ENCODE measurements at places on chromosomes 12 and 14.

- no peak for DNase-seq
These were observed 49.8 kb downstream of the PAPLN start for GRCh38 chr14:73287071-73287470.

GRCh38 chr12:85350356-85350755 is 70.3 kb downstream of the ALX1 start:
- no peak for DNase-seq

GRCh38 chr12:11539156-11539555 is 110.3 kb upstream of the ETV6 start:
- DNase-seq = no peak

DNA sequence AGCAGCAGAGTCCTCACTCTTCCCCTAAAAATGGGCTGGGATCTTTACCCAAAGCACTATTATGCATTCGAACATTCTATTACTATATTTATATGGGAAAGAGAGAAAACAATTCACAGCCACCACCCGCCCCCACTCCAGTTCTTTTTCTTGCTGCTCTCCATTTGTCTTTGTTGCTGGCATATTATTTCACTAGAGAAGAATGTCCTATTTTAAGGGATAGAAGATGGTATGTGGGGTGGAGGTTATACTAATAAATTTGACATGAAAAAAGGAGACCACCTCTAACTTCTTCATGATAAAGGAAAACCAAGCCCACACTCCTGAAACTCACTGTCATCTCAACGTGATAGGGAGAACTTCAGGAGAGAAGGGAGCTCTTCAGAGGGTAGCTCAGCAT is 28.5 kb upstream of the NTF3 start:
- DNase-seq = no peak

DNA sequence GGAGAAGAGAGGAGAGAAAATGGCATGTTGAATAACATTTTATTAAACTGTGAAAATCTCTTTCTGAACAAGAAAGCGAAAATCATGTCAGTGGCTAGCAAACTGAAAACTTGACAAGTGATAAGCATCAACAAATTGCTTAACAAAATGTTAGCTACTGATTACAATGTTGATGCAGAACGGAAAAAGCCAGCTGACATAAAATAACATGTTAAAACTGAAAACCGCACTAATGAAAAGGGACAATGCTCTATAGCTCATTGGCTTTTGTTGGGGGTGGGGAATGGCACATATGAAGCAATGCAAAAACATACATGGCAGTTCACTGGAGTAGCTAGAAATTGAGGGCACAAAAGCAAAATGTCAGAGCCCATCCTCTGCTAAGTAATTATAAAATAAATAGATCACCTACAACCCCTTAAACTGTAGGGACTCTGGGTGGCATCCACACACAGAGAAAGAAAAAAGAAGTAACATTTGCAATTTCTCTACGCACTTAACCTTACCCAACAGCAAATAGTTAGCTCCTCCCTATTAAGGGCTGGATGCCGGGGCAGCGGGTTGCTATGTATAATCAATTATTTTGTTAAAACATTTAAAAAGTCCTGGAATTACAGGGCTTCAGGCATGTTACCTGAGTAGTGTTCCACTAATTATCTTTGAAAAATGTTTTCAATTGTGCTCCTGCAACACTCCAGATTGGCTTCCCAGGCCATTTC is 129.2 kb upstream of the USP15 start:
- no peak for DNase-seq

- DNase-seq = no peak
These were observed 84.6 kb upstream of the GRIN2B start for GRCh38 chr12:14066021-14066420.

GRCh38 chr14:49206828-49207227 is 379.4 kb downstream of the RPS29 start:
- DNase-seq = no peak

DNA sequence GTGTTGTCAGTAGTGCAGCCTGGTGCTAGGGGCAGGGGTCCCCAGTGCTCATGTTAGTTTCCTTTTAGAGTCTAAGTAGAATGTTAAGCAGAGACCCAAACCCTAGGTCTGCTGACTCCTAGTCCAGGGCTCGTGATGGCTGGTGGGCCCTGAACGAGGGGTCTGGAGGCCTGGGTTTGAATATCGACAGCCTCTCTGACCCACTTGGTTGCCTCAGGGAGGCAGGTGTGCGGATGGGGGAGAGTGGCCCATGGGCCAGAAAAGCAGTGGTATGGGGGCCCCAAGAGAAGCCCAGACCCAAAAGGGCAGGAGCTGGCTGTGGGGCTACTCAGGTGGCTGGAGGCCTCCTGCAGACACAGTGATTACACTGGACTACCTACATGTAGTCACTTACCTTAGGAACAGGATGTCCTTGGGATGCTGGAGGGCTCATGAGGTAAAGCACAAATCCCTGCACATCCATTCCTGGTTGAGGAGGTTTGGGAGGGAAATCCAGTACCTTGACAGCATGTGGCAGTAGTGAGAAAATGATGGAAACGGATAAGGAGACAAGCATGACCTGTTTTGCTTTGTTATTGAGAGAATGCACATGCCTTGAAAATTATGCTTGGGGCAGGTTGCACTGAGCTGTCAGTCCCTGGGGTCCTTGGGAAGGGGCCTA is 1.7 kb upstream of the SLC25A29 start:
- DNase-seq = no peak

GRCh38 chr12:43880547-43880946 is 44.7 kb downstream of the TMEM117 start:
- no peak for DNase-seq

- no peak for DNase-seq
These were observed 31.8 kb upstream of the GALNT9 start for GRCh38 chr12:132360906-132361777.

DNA sequence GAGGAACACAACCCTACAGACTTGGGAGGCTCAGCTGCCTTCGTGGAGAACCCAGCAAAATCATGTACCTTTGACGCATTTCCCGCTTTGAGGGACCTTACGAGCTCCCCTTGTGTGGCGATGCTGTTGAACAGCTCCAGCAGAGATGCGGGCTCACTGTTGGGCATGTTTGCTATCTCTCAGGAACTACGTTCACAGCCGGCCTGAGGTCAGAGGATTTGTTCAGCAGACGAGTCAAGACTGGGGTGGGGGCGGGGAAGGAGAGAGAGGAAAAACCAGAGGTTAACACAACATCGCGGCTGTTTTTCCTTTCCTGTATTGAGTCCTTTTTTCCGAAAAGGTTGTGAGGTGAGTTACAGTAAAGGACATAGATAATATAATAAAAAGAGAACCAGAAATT is 45.9 kb downstream of the SLC25A47 start:
- no peak for DNase-seq

DNA sequence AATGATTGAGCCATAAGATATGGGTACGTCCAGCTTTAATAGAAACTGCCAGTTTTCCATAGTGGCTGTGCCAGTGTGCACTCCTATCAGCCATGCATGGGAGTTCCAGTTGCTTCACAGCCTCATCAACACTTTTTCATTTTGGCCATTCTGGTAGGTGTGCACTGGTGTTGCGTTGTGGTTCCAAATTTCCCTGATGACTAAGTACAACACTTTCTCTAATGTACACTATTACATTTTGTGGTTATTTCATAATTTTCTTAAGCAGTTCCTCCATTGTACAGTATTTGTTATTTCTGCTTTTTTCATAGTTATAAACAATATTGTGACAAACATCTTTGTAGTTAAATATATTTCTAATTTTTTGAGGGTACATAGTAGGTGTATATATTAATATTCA is 21.5 kb upstream of the OAS1 start:
- DNase-seq = no peak

DNA sequence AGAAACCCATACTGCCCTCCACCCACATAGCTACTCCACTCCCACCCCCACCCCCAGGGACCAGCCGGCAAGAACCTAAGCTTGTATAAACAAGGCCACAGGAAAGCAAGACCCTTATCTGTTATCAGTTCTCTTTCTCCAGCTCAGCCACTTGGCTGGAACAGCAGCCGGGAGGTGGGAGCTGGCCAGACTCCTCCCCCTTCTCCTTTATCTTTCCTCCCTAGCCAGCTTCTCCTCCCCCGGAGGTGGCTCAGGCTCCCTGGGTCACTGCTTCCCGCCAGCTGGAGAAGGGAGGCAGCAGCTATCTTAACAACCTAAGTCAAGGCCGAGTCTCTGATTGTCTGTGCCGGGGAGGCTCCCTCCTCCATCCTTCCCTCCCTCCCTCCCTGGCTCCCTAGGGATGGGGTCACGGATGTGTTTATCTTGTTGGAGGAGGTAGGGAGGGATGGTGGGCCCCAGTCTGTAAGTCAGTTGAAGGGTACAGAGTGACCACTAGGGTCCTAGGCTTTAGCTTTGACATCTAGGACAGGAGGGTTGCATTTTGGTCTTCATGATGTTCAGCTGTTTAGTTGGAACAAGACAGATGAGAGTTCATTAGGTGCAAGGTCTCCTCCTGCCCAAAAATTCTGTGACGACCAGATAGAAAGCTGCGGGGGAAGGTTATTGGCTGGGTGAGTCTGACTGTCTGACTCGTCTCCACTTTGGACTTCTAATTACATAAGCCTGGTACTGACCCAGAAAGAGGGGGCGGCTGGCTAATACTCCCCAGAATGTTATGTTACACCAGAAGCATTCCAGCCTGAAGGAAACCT is 29.7 kb downstream of the ZFP36L1 start:
- DNase-seq = no peak

GRCh38 chr14:53957739-53958138 is 1.1 kb upstream of the BMP4 start:
- no peak for DNase-seq

DNA sequence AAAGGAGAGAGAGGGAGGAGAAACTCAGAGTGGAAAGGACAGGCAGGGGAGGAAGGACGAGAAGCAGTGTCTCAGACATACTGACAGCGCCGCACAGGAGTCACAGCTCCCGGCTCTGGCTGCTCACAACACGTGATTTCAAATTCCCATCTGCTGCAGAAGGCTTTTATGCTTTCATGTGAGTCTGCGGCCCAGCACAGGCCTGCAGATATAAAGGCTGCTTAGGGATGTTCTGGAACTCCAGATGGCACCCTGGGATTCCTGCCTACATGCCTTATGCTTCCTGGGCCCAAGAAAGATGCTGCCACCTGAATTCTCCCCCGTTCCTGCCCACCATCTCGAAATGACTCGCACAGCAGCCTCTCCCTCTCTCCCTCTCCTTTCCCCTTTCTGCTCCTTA is 89.6 kb downstream of the NUAK1 start:
- DNase-seq = no peak

GRCh38 chr12:107512391-107512790 is 173.2 kb upstream of the PWP1 start:
- no peak for DNase-seq

DNA sequence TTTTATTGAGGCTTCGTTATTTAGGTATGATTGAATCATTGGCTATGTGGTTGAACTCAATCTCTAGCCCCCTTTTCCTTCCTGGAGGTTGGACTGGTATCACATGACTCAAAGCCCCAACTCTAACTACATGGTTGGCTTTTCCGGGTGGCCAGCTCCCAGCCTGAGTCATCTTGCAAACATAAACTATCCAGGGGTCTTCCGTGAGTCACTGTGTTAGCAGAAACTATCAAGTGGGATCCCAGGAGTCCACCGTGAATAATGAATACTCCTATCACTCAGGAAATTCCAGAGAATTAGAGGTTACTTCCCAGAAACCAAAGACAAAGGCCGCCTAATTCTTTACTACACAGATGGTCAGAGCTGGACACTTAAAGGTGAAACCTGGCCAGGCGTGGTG is 19.7 kb upstream of the PLEKHD1 start:
- DNase-seq = no peak

DNA sequence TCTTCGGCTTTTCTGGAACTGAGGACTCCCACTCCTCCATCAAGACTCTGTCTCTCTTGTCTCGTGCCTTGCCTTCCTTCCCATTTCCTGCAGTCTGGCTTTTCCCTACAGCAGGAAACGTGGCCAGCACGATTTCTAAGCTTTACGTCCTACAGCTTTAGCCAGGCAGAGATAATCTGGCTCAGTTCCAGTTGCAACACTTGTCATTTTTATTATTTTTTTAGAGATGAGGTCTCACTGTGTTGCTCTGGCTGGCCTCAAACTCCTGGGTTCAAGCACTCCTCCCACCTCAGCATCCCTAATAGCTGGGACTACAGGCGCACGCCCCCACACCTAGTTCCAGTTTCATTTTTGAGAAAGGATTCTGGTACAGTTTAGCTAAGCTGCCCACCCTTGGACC is 19.9 kb downstream of the CALM1 start:
- no peak for DNase-seq

DNA sequence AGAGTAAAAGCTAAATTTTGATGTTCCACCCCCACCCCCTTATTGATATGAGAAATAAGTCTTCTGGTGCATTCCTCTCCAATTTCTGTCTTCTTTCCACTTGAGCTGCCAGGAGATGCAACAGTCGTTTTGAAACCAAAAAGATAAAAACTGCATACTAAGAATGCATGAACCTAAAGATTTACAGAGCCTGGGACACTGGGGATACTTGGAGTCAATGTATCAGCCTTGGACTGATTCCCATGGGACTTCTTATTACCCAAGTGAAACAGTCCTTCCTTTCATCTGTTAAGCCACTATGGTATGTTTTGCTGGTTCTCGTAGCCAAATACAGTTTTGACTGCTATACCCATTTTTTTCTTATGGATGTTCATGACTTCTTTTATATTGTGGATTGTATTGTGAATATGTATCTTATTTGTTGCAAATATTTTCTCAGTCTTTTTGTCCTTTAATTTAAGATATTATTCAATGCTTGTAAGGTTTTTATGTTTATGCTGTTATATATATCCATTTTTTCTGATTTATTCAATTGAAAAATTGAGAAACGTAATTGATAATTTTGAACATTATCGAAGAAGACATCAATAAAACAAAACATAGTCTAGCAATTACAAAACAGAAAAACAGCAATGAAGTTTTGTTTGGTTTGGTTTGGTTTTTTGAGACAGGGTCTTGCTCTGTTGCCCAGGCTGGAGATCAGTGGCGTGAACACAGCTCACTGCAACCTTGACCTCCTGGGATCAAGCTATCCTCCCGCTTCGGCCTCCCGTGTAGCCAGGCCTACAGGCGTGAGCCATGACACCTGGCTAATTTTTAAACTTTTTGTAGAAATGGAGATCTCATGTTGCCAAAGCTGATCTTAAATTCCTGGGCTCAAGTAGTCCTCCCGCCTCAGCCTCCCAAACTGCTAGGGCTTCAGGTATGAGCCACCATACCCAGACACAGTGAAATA is 85.4 kb upstream of the ETV6 start:
- no peak for DNase-seq

DNA sequence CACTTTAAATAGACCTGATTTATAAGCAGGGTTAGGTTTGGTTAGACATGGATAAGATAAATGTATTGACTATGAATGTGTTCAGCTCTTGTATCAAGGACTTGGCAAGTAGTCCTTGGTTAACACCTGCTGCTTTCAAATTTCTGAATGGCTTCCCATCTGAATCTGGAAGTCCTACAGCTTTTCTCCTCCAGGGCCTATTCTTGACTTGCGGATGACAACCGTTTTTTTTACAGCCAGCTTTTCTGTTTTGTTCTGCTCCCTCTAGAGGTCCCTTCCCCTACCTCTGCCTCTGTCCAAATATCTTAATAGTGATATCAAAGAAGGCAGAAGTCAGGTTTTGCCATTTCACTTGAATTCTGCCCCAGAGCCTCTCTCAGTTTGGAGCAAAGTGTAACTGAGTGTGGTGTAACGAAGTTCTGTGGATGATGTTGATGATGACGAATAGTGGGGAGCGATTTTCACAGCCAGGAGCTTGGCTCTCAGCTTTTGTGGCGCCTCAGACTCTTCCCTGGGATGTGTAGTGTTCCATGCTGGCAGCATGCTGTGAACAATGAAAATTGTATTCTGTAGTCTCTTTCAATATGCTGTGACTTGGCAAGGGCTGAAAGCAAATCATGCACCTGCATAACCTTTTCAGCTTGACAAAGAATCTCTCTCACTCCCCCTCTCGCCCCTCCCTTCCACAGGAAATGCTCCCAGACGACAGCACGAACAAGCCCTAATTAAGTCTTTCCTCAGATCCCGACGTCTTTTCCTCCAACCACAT is 5.0 kb upstream of the SLC4A8 start:
- no peak for DNase-seq
